Non-pigmented ciliary epithelial cell (primary cell): ENCODE measurements at places on chromosomes 12 and 14.

- no peak for DNase-seq
Measured at GRCh38 chr14:104991896-104992230, 6.3 kb downstream of the CLBA1 start.

- DNase-seq: no peak
Measured at GRCh38 chr12:130051900-130052299, 110.4 kb upstream of the FZD10 start.

DNA sequence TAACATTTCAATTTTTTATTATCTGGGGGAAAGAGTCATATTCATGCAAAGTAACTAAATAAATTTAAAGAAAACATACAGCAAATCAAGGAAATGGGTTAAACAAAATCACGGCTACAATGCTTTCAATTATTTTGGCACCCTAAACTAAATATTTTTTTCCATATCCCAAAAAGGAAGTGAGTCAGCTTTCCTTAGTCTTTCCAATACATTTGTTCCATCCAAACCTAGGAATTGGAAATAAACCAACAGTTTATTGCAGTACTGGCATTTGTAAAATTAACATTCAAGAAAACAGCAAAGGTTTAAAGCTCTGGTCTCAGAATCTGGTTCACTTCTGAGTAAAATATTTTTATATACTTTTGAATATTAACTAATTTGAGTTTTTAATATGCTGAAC, 89.2 kb downstream of the BCL2L14 start:
- DNase-seq: no peak

DNA sequence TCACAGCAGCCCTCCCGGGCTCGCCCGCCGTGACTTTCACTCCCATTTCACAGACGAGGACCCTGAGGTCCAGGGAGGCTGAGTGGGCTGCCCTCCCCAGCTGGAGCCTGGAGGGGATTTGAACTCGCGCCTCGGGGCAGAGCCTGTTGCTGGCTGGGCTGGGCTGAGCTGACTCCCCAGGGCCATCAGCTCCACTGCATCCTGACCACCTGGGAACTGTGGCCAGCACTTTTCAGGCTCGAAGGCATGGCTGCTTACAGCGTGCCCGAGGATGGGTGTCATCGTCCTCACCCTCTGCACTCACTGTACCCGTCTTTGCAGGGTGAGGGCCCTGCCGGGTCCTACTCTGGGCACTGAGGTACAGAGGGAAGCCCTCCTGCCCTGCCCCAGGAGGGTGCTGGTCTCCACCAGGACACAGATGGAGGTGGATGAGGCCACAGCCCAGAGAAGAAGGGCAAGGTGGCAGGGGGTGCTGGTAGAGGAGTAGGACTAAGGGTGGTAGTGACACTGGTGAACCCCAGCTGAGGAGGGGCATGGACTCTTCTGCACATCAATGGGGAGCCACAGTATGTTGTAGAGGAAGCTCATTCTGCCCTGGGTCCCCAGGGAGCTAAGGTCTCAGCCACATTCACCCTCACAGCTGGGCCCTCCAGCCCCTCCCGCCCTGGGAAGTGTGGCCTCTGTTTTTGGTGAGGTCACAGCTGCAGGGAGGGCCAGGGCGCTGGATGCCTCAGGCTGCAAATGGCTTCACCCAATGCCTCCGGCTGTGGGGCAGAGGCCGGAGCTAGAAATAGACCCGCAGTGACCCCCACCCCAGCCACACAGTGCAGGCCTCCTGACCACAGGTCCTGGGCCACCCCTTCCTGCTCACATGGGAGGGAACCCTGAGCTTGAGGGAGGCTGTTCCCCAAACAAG, 365.1 kb upstream of the SFSWAP start:
- no peak for DNase-seq

DNA sequence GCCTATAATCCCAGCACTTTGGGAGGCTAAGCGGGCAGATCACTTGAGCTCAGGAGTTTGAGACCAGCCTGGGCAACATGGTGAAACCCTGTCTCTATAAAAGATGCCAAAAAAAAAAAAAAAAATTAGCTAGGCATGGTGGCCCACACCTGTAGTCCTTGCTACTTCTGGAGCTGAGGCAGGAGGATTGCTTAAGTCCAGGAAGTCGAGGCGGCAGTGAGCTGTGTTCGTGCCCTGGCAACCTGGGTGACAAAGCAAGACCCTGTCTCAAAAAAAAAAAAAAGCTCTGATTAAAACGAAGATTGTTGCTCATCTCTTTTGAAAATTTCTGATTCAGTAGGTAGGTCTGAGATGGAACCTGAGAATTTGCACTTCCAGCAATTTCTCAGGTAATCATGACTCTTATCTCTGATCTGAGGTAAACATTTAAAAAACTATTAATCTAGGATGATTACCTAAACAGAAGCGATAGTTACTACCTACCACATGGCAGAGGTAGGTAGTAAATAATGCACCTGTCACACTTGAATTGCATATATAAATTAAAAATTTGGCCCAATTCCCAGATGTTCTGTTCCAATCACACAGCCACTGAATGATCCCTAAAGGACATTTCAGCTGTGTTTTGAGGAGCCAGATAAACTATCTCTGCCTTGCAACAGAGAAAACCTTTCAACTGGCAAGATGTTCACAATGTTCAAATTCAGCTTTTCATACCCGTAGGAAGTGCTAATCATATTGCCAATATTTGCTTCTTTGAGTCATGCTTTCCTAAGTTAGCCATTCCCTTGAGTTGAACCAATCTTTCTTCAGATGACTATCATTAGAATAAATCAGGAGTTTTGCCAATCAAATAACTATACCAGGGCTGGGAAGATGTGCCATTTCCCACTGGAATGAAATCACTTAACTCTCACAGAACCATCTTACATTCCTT, 4.2 kb upstream of the TEP1 start:
- DNase-seq: no peak

DNA sequence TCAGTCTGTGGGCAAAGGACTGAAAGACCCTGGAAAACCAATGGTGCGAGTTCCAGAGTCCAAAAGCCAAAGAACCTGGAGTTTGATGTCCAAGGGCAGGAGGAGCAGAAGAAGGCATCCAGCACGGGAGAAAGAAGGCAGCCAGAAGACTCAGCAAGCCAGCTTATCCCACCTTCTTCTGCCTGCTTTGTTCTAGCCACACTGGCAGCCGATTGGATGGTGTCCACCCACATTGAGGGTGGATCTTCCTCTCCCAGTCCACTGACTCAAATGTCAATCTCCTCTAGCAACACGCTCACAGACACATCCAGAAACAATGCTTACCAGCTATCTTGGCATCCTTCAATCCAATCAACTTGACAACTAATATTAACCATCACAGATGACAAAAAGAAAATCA, 57.2 kb upstream of the CAPRIN2 start:
- DNase-seq: no peak

- DNase-seq: no peak
Measured at GRCh38 chr12:40646456-40646855, 45.8 kb upstream of the CNTN1 start.

DNA sequence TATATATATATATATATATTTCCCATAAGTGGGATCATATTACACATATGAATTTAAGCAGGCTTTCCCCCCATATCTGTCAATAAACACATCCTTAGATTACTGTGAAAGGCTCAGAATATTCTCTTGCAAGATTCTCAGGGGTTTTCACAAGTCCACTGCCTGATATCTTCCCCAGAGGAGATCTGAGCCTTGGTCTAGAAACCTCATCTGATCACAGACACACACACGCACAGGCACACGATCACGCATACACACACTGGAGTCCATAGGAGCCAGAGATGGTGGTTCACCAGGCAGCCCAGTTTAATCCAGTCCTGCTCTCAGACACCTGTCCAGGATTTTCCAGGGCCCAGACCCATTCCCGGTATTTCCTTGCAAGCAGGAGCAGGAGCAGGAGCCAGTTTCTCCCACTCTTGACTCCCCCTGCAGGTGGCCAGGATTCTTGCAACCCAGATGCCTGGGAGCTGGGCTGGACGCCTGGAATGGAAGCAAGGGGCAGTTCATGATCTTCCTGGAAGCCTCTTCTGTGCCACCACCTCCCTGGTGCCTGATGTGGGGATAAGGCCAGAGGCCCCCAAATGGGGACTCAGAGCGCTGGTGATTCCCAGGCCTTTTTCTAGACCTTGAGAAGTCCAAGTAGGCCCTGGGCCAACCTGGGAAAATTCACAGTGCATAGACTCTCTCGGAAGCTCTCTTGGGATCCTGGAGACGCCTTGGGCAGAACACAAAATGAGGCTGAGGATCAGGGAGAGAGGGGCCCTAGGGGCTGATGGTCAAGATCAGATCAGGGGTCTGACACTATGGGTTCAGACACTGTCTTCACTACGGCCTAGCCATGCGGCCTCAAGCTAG, 16.5 kb upstream of the KRT78 start:
- peak; percentile 35 for DNase-seq

DNA sequence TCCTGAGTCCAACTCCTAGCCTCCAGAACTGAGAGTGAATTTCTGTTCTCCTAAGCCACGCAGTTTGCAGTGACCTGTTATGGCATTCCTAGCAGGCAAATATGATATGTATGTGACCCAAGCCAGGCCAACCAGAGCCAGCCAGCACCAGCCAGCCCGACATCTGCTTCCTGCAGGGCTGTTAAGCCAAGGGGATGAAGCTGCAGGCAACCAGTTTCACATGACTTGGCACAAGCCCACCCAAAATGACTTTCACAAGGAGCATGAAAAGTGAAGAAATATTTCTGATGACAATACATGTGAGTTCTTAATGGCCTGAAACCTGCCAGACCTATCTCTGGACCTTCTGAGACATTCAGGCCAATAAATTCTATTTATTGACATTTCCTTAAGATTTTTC, 68.1 kb downstream of the ITPK1 start:
- DNase-seq: no peak

DNA sequence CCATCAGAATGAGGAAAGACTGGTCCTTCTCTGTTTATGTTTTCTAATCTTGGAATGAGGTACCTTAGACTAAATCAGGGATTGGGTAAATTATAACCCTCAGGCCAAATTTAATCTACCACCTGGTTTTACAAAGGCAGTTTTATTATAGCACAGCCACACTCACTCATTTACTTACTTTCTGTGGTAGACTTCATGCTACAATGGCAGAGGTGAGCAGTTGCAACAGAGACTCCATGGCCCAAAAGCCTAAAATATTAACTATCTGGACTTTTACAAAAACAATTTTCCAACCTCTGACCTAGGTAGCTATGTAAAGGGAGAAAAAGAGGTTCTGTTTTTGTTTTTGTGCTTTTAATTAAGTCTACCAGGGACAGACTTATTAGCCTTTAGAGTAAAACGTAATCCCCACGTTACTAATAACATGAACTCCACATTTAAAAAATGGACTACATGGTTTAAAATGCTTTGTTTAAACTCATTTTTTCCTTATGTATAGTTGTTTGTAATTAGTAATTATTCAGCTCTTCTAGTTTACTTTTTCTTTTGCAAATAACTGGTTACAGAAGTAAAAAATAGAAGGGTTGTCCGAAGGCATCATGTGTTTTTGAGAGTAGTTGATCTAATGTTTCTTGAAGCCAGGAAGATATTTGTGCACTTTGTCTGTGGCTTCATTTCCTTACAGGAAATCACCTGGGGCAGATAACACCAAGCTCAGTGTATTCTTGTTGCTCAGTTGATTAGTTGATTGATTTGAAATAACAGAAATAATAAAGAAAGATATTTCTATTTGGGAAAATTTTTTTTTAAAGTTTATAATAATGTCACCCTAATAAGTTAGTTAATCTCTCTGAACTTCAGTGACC, 57.6 kb upstream of the ATP2B1 start:
- DNase-seq: no peak

GRCh38 chr12:80892597-80893445, 44.9 kb downstream of the LIN7A start:
- DNase-seq: peak; percentile 4

- no peak for DNase-seq
Measured at GRCh38 chr14:75837151-75837787, 144.5 kb downstream of the TGFB3 start.

- no peak for DNase-seq
Measured at GRCh38 chr14:82134411-82134810, 600.8 kb upstream of the SEL1L start.

DNA sequence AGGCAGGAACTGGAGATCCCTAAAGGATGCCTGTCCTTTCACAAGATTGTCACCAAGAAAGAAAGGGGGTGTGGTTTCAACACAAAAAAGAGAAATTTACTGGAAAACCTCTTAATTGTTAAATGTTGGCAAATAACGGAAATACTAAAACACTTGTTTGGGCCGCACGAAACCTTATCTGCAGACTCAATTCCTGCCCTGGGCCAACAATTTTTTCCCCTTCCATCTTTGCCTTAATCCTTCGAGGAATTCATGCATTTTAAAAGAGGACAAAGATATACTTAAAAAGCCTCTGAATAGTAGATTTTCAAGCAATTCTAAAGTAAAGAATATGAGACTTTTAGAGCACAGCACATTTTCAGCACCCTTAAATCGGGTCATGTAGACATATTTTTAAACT, 366.2 kb downstream of the DUSP6 start:
- no peak for DNase-seq

DNA sequence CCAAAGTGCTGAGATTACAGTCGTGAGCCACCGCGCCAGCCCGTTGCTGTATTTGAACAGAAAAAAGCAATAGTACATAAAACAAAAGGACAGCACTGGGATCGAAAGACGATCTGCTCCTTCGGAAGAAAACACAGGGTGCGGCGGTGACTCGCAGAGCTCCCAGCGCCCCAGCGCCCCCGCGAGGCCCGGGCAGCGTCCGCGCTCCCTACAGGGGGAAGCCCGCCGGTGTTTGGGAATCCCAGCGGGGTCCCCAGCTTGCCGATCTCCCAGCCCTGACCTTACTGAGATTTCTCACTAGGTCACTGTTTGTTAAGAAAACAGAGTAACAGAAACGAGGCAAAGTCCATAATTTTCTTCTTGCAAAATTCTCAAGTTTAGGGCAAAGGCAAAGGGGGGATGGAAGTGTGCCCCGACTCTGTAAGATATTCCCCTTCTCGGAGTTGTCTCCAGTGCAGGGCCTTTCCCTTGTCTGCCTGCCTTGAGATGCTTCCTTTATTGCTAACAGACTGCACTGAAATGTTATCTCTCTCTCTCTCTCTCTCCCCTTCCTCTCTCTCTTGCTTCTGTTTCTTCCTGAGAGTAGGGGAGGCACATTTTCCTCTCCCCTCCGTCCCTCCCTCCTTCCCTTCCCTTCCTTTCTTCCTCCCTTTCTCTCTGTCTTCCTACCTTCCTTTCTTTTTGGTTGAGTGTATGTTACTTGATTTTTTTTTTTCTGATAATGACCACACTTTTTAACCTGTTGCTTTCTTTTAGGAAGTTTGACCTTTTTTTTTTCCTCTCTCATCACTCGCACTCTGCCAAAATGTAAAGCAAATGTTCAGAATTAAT, 91.9 kb downstream of the TMEM30B start:
- no peak for DNase-seq

DNA sequence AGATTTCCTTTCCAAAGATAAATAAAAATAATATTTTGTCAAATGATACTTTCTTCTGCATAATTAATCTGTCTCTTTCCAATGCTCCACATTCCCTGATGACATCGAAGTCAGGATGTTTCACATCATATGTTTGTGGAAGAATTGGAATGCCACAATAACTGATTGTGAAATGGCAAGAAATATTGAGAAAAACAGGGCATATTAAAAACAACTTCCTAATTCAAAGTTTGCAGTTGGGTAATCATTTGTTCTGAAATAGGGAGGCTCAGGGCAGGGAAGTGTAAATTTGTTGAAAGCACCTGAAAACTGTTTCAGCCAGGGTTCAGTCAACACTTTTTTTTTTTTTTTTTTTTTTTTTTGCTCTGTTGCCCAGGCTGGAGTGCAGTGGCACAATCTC, 50.7 kb downstream of the BCAT1 start:
- DNase-seq: no peak

- DNase-seq: no peak
Measured at GRCh38 chr12:15963271-15963670, 52.1 kb downstream of the DERA start.
